ENCODE measurements at places on chromosomes 7 and 10.

DNA sequence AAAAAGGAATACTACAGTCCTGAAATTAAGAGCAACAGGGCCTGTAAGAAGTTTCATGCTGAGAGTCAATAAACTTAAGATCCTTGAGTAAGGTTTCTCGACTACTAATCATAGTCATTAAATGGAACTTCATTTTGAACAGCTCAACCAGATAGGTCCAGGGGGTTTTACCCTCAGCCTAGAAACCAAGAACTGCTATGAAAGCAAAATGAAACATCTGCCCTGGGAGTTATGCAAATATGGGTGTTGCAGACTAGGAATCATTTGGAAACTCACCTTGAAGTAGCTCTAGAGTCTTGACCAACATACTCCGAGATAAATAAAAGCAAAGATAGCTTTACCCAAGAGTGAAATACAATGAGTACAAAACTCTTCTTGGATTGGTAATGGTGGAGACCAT lies 128.0 kb downstream of the HGF start:
- DNase-seq, result no peak

- DNase-seq, result no peak
These were observed 14.8 kb downstream of the FOXL3 start for GRCh38 chr7:304574-305409.

DNA sequence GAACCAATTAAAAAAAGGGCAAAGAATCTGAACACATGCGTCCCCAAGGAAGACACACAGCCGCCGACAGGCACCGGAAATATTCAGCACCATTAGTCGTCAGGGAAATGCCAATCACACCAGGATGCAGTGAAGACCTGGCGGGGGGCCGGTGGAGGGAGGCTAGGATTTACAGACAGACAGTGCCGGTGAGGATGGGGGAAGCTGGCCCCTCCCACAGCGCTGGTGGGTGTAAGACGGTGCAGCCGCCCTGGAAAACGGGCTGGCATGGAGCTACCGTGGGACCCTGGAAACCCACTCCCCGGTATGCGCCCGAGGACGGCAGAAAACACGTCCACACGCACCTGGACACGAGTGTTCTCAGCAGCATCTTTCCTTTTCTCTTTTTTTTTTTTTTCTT lies 4.8 kb upstream of the ADAP1 start:
- no peak for DNase-seq

DNA sequence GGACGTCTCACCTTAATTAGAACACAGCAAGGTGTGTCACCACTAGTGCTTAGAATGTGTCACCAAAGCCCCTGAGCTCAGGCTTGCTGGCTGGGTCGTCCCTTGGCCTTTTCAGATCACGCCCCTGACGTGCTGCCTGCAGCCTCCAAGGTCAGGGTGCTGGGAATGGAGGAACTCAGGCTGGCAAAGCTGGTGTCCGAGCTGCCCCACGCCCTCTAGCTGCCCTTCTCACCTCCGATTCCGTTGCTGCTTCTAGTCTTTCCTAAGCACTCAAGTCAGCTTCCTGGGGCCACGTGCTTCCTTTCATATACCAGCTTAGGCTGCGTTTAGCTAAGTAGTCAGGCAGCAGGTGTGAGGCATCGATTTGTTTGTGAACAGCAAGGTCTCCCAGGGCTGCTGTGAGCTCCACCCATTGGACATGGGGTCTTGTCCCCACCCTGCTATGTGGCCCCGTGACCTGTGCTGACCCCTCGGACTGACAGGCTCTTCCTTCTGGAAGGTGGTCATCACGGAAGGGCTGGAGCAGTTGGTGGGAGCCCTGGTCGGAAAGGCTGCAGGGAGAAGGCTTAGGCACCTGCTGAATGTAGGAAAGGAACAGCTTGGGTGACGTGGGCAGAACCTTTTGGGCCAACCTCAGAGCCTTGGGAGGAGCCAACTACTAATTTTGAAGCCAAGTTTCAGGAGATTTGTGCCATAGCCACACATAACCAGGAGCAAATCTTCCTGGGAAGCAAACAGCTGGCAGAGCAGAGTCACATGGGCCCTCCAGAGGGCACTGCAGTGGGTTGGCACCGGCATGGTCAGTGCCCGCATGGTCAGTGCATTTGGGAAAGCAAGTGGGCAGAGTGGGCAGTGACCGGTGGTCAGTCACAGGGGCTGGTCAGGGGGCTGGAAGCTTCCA lies 28.8 kb downstream of the VIPR2 start:
- no peak for DNase-seq

DNA sequence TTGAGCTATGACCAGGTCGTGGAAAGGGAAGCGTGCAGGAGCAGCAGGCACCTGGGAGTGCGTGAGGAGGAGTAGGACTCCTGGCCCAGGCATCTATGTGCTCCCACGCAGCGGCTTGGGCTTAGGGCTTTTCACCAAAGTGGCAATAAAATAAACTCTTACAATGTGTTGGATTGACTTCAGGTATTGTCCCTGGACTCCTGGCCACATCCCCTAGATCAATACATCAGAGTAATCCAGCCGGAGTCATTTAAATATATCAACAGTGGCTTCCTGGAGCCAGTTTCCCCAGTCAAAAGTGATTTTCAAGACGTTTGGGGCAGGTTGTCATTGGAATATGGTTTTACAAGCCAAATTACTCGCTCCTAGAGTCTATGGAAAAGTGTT lies 344.4 kb downstream of the WDR11 start:
- DNase-seq, result no peak

DNA sequence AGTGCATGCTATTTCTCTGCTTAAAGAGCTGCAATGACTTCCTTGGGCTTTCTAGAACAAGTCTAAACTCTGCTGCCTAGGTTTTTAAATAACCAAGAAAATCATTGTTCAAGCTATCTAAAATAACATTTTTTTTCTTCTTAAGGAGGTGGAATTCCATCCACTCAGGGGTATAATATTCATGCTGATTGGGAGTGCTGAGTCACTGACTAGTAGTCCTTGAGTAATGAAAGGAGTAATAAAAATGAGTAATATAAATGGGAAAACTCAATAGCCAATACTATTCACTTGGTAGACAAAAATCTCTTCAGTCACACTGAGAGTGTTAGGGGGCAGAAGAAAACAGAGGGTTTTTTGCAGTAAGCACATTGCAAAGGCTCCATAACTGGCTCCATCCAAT lies 72.0 kb downstream of the GFRA1 start:
- no peak for DNase-seq
